Anterior cingulate cortex (tissue), 58 donors: ENCODE measurements at places on chromosomes 6 and 20.
A peak's percentile ranks its signal among the peaks of the same experiment; 100 is the strongest.

DNA sequence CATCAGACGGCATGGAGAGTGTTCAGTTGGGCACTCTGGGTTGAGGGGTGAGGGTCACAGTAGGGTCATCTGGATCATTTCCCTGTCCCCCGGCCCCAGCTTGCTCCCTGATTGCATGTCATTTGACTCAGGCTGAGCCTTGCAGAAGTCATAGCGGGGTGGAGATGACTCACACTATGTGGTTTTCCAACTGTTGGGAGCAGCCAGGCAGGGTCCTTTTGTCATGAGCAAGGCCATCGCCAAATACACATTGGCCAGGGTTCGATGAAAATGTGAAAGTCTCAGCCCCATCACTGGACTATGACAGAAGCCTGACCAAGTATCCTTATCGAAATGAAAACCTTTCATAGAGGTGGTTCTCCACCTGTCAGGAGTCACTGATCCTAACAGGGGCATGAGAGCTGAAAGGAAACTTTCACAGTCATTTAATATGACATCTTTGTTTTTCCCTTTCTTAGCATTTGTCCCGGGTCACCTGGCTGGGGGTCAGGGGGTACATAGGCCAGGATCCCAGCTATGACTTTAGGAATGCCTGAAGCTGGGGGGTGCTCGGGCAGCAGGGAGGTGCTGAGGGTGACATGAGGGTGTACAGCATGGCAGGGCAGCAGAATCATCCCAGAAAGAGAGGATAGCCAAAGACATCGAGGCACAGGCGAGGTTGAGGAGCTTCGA lies 70.2 kb upstream of the CD93 start:
- no peak for DNase-seq

DNA sequence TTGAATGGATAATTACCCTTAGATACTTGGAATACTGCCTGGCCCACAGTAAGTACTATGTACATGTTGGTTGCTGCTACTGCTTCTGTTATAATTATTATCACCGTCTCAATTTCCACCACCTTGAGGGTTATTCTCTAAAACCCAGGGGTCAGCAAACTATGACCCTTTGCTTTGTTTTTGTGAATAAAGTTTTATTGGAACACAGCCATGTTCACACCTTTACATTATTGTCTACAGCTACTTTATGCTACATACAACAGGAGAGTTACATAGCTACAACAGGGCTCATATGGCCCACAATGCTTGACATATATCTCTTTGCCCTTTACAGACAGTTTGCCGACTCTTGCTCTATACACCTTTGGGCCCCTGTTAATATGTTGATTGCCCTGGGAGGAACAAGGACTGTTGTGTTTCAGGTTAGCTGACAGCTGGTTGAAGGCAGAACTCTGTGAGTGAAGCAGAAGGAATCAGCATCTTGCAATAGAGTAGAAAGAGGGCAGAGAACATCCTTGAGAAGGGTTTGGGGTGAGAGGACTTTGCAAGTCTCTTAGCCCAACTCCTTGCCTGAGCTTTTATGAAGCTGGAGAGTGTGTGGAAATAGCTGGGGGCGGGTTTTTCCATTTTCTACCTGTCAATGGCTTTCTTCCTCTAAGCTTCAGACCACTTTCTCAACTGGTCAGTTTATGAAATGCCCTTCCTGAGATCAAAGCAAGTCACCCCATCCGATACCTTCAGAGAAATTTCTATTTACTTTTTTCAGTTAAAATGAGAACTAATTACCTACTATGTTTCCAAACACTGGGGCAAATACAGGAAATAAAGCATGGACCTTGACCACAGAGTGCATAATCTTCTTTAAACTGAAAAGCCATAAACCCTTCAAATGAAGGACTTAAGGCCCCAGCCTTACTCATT lies 3.5 kb upstream of the MEP1A start:
- DNase-seq: no peak

DNA sequence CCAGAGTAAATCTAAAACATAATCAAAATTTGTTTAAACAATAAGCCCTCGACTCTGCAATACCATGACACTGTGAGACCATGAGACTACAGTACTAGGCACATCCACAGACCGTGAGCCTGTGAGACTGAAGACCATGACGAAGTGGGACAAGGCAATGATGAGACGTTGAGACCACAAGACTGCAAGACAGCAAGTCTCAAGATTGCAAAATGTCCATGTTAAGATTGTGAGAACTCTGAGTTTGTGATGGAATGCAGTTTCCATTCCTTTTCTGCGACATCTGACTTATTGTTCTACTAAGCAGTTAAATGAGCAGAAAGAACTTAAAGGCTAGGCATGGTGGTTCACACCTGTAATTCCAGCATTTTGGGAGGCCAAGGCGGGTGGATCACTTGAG lies 102.1 kb upstream of the PHACTR1 start:
- no peak for DNase-seq

DNA sequence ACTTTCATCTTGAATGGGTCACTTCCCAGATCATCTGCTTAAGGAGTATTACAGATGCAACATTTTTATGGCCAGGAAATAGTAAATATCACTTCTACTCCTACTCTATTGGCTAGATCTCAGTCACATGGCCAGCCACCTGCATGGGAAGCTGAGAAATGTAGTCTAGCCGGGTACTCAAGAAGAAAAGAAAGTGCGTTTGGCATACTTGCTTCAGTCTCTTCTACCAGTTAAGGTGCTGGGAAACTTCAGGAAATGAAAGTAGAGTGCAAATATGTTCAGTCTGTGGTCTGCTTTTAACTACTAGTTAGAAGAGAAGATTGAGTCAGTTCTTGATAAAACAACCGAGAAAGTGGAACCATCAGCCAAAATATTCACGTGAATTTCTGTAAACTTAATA lies 129.2 kb downstream of the PDSS2 start:
- no peak for DNase-seq

DNA sequence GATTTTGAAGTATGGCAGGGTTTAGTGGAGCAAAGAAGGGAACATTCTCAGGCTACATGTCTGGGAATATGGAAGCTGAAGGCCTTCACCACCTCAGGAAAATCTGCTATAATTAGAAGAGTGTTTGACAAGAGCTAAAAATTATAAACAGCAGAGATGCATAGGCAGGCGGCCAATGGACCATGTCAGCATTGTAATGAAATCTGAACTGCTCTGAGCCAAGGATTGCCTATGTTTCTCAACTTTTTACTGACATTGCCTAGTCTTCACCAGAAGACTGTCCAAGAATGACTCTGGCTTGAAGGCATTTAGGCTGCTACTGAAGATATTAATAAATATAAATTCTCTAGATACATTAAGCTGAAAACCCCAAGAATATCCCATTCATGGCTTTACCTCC lies 84.1 kb downstream of the C6orf52 start:
- no peak for DNase-seq

GRCh38 chr6:79671600-79672266 lies 40.6 kb downstream of the SH3BGRL2 start:
- no peak for DNase-seq

DNA sequence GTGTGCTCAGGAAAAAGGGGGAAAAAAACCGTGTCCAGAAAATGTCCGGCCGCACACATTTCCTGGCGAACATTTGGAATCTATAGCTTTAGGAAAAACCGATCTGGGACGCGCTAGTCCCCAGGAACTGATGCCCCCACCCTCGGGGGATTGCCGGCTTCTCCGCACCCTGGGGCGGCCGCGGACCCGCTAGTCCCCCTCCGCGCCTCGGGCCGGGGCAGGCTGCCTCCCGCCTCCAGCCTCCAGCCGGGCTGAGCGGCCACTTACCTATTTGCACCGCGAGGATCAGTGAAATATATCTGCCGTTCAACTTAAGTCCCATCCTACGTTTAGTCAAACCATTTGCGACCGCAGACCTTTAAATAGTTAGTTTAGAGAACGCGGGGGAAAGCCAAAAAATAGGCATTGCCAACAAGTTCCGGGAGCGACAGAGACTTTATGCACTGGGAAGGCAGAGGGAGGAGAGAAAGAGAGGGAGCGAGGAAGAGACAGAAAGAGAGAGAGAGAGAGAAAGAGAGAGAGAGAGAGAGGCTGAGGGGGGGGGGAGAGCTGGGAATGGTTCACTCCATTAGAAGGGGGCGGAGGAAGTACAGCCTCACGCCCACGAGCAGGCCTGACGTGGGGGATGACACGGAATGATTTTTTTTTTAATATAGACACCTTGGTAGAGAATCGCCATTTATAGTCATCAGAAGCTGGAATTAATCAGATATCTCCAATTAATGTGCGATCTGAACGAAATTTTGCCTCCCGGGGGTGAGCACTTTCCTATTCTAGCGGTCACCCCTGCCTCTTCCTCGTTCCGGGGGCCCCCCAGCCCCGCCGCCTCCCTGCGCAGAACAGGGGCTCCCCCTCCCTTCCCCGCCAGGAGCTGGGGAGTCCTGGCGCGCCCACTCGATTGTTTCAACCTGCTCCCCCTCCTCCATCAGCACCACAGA lies at the start of gene NRN1:
Gene NRN1 (minus strand): TSS at position 498 of the 938 bp plus-strand sequence. CDS start 176 bp downstream, at position 322.
- DNase-seq: no peak

GRCh38 chr6:34055223-34055933 lies 90.5 kb downstream of the GRM4 start:
- DNase-seq: peak; percentile 11

GRCh38 chr6:98116455-98116854 lies 717.9 kb upstream of the POU3F2 start:
- DNase-seq: no peak

- no peak for DNase-seq
Measured at GRCh38 chr20:17612287-17612991, 42.6 kb downstream of the DSTN start.

GRCh38 chr20:2778602-2779321 lies 21.7 kb downstream of the CPXM1 start:
- no peak for DNase-seq

GRCh38 chr6:79385893-79386292 lies 151.3 kb downstream of the LCA5 start:
- DNase-seq: no peak

- DNase-seq: no peak
Measured at GRCh38 chr6:1321738-1322137, 9.8 kb downstream of the FOXQ1 start.
